Activated T-helper 2 cell treated with anti-CD3 and anti-CD28 coated beads, Interferon-gamma antibody, Interleukin-2, Interleukin-4, amounts not matched to agents 10 μg/mL and 5 μg/mL and 100 μg/mL, durations not matched to agents 14 hours and 24 hours and 36 hours (primary cell): ENCODE measurements at places on chromosomes 2 and 18.

GRCh38 chr2:199814101-199814816, 36.7 kb downstream of the FTCDNL1 start:
- DNase-seq, result no peak

- DNase-seq, result no peak
These were observed 5.1 kb upstream of the EML4 start for GRCh38 chr2:42164046-42164445.

DNA sequence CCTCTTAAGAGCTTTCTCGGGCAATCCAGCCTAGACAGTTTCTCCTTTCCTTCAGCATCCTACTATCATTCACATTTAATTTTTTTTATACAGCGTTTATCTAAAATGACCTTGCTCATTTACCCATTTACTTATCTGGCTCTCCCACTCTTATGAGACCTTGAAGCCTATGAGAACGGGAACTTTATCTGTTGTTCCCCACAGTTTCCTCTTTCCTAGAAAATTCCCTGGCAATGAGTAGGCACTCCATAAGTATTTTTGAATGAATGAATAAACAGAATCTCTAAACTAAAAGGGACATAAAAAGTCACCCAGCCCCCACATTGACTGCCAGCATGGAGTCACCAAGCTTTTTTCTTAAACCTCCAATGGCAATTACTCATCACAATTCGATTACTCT, 353.2 kb downstream of the METTL4 start:
- DNase-seq, result no peak

- no peak for DNase-seq
These were observed 244.3 kb downstream of the CNTNAP5 start for GRCh38 chr2:124269348-124269747.

DNA sequence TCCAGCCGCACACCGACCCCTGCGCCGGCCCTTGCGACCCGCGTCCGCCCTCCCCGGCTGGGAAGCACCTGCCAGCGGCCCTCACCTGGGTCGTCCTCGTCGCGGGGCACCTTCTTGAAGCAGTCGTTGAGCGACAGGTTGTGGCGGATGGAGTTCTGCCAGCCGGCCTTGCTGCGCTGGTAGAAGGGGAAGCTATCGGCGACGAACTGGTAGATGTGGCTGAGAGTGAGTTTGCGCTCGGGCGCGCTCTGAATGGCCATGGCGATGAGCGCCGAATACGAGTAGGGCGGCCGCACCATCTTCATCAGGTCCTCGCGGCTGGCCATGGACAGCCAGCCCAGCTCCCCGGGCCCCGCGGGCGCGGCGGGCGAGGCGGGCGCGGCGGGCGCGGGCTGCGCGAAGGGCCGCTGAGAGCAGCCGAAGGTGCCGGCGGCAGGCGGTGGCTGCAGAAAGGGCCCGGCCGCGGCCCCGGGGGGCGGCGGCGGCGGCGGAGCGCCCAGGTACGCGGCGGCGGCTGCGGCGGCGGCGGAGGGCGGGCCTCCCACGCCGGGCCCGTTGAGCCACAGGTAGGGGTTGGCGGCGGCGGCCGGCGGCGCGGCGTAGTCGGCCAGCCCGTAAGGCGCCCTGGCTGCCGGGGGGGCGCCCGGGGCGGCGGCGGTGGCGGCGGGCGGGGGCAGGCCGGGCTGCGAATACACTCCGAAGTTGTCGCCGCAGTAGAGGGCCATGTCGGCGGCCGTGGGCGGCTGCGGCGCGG, 505 bp downstream of the FOXI3 start:
- DNase-seq, result no peak

- no peak for DNase-seq
These were observed 26.4 kb downstream of the THNSL2 start for GRCh38 chr2:88196490-88197087.

GRCh38 chr18:8277270-8277669, 332.0 kb upstream of the RAB12 start:
- no peak for DNase-seq

GRCh38 chr2:106685180-106685897, 198.2 kb downstream of the CD8B2 start:
- DNase-seq, result no peak

DNA sequence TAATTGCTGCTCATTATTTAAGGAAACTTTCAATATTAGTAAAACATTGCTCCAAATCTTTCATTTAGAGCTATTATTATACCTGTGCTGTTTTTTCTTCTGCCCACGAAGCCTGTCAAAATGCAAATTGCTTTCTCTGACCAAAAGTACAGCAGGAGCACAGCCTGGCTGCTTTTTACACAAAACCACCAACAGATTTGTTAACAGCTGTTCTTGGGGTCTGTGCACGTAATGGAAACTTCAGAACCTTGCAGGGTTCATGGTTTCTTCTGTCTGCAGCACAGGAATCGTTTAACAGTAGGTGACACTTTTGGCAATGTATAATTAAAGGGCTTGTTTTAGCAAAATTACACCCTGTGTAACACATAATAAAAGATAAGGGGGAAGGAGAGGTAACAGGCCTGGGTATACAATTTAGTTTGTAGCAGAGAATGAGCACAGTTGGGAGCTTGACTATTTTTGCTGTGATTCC, 447.3 kb downstream of the KCNJ3 start:
- DNase-seq, result no peak

GRCh38 chr18:22765896-22766295, 167.2 kb upstream of the RBBP8 start:
- DNase-seq, result no peak

DNA sequence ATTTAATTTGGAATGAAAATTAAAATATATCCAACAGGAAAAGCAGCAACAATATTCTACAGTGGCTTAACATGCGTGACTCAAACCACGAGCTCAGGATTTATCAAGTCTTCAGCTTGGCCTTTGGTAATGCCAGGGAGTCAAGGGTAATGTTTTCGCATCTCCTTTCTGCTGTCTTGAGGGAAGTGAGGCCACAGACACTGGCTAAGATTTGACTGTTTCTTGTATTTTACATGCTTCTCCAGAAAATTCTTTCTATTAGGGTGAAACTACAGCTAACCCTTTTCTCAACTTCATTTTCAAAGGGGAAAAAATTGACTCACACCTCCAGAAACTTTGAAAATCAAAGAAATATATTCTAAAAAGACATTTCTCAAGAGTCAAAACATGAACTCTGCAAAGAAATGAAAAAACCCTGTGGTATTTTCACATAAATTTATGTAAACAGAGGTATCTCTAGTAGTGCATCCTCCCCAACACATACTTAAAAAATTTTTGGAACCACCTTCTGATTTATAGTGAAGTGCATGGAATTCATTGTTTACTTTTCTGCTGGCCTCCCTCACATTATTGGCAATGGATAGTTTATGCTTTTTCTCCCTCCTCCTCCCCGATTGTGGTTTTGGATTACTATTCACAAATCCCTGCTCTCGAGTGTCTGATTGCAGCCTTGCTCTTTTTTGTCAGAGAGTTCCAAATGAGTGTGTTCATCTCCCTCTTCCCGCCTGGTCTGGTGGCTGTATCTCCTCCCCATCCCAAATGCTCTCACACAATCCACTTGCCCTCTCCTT, 48.7 kb downstream of the DPP4 start:
- DNase-seq, result no peak

DNA sequence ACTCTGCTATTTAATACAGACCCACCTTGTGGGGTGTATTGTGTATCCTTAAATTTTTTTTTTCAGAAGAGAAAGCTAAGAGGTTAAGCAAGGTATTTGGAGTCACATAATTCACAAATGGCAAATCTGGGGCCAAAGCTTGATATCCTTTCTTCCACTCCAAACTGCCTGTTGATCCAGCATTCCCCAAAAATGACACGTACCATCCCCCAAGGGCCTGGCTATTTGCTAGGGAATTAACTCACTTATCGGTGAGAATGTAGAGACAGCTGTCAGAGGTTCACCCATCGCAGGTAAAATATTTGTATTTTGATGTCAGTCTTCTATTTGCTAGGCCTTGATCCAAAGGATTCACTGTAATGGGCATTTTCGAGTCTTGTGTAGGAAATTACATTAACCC, 103.6 kb upstream of the FZD7 start:
- DNase-seq, result no peak

DNA sequence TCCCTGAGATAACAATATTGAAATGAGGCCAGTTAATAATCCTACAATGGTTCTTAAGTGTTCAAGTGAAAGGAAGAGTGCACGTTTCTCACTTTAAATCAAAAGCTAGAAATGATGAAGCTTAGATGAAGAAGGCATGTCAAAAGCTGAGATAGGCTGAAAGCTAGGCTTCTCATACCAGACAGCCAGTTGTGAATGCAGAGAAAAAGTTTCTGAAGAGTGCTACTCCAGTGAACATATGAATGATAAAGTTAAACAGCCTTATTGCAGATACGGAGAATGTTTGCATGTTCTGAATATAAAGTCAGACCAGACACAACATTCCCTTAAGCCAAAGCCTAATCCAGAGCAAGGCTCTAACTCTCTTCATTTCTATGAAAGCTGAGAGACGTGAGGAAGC, 51.4 kb downstream of the EML4 start:
- no peak for DNase-seq

GRCh38 chr2:159183346-159183745, 103.2 kb downstream of the WDSUB1 start:
- no peak for DNase-seq

DNA sequence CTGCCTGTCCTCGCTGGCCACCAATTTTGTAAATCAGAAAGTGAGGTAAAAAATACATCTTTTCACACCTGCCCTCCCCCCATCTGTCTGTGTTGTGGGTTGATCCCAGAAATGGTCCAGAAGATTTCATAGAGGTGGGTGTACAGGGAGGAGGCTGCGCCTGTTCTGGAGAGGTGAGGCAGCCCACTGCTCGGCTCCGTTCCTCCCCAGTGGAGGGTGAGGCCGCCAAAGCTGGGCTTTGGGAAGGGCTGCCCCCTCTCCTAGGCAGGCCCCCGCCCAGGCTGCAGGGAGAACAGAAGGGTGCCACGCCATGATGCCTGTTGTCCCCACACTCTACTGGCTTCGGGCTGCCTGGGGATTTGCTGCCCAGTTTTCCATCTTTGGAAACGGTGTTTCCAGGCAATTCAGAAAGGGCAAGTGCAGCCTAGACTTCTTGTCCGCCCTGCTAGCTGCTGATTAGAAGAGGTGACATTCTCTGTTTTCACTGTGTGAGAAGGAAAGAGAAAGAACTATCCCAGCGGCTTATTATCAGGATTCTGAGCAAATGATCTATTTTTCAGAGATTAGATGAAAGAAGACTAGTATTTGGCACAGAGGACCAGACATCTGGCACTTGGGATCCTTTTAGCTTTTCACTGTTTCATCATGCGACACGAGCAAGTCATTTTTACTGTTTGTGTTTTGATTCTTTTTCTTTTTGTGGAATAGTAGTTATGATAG, 18.7 kb downstream of the SMARCAL1 start:
- no peak for DNase-seq

GRCh38 chr2:224997802-224998201, 44.5 kb downstream of the DOCK10 start:
- no peak for DNase-seq

DNA sequence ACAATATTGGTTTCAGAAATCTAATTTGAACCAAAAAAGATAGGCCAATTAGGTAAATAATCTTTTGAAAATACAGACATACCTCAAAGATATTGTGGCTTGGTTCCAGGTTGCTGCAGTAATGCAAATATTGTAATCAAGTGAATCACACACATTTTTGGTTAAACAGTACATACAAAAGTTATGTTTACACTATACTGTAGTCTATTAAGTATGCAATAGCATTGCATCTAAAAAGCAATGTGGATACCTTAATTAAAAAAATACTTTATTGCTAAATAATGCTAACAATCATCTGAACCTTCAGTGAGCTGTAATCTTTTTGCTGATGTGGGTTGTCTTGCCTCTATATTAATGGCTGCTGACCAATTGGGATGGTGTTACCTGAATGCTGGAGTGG, 67.3 kb downstream of the KYNU start:
- DNase-seq, result no peak

DNA sequence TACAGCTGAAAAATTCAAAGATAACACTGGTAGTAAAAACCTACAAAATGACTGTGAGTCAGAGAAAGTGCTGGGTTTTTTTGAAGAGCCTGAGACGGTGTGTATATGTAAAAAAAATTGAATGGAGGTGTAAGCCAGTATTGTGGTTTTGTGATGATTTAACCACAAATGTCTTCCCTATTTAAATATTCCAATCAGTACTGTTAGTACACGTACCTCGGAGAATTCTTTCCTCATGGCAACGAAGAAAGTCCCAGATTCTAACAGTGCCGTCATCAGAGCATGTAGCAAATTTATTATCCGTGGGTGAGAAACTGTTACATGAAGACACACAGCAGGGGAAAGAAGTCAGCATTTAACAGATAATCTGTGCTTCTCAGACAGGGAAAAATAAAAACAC, 48.1 kb downstream of the WDR33 start:
- DNase-seq, result no peak

- no peak for DNase-seq
These were observed 55.9 kb upstream of the NT5C1B start for GRCh38 chr2:18645315-18645714.

DNA sequence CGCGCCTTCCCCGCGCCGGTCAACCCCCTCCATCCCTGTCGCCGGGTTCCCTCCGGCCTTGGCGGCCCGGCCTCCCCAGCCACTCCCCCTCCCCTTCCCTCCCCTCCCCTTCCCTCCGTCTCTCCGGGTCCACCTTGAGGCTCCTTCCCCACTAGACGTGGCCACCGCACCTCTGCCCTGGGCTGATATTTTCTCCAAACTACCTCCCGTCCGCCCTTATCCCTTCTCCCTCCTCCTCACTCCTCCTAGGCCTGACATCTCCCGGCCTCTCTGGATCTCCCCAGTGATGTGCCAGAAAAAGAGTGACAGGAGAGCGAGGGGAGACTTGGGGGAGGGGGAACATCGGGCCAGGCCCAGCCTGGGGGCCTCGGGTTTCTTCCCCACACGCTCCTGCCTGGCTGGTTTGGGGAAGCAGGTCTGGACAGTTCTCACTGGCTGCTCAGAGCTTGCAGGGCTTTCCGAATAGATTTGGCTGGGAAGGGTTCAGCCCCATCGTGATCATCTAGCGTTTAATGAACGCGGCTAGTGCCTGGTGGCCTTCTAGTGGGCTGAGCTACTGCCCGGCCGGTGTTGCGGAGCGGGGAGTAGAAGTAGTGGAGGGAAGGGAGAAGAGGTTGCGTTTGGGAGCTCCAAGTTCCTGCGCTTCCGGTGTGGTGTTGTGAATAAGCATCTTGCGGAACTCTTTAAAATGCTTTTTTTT, 641 bp downstream of the MAPRE3 start:
- no peak for DNase-seq

DNA sequence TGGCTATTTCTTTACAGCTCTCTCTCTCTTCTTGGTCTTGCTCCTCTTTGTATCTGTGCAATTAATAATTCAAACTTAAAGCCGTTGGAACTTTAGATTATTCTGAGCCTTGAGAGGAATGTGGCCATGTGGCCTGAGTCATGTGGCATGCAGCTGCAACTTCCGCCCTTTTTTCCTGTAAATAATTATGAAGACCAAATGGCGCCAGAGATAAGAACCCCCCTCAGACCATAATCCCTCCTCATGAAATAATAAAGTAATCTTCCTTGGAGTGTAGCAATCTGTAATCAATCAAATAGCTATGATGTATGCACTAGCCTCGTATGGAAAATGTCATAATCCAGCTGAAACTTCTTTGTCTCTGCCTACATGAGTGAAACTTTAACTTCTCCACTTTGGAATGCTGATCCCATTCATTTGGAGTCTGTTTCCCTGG, 13.5 kb upstream of the TWSG1 start:
- DNase-seq, result no peak
